ENCODE measurements at places on chromosomes 7 and 10.

- DNase-seq, result peak; percentile 72
These were observed 29.1 kb upstream of the NRBF2 start for GRCh38 chr10:63103971-63104409.

DNA sequence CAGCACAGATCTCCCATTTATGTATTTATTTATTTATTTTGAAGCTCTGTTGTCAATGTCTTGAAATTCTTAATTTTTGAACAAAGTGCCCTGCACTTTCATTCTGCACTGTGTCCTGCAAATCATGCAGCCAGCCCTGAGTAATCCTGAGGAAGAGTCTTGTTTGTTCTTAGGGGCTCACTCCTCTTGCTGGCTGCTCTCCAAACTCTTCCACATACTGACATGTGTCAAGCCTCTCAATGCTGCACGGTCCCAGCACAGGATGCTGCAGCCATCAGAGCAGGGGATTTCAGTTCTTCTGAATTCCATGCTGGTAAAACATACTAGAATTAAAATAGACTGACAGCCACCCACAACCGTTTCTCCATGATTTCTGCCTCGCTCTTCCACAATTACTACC, 207.2 kb downstream of the PARD3 start:
- DNase-seq, result no peak

- DNase-seq, result no peak
These were observed 41.8 kb downstream of the PFKP start for GRCh38 chr10:3109196-3109595.

DNA sequence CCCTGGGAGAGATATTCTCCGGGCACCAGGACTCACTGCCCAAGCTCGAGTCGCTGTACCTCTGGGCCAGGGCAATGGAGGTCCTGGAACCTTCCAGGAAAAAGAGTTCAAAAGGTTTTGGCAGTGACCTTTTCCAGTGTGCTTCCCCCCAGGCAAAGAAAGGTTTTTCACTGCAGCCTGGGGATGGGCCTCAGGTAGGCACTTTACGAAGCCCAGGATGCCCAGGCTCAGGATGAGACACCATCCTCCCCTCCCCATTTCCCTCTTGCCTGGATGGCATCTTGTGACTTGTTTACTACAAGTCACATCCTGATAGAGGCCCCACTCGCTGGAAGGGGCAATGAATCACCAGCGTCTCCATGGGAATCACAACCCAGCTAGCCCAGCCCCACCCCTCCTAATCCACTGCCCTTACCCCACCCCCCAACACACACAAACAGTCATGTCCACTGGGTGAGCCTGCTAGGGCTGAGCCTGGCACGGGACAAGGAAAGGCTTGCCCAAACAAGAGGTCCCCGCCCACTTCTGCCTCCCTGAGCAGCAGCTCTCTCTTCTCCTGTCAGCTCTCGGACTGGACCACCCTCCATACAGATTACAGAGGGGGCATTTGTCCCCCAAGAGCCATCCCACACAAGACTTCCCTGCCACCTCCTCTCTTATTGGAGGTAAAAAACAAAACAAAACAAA, 93.8 kb upstream of the SMNDC1 start:
- no peak for DNase-seq

DNA sequence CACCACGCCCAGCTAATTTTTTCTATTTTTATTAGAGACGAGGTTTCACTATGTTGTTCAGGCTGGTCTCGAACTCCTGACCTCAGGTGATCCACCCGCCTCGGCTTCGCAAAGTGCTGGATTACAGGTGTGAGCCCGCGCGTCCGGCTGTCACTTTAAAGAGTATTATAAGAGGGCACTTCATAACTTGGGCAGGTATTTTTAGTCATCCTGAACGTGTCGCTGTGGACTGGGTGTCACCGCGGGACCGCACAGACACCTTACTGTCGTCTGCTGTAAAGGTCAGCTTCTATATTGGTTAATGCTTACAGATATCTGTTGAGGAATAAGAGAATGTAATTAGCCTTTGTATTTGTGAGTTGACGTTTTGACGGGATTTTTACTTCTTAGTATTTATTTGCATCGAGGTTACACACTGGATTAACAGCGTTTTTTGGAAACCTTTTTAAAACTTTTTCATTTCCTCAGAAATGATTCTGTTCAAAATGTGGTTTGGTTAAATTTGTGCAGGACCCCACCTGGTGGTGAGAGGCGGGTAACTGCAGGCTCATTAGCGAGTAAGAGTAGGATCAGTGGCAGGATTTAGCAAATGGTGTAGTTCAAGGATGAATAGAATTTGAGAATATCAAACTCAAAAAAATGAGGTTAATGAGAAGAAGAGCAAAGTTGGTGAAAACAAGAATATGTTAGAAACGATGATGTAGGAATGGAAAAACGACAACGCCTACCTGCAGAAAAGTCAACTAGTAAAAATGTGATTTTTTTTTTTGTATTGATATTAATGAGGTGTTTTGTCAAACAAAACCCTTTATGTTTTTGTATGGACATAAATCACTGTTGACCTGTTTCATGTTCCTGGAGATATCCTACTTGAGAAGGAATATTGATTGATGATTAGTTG, 3.2 kb downstream of the DNAJB6 start:
- peak; percentile 77 for DNase-seq

DNA sequence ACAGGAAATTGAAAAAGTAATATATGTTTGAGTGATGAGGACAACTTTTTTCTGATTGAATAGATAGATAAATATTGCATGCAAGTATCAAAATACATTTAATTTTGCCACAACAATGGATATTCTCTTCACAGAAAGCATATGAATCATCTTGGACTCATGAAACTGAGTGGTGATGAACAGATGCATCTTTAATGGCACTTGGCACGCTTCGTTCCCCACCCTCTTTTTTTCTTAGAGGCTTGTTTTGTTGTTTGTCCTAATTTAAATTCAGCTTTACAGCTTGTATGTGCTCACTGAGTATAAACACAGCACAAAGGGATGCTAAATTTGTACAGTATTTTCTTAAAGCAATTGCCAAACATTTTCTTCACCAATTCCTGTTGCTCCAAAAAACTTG, 145.0 kb upstream of the YAE1 start:
- no peak for DNase-seq

DNA sequence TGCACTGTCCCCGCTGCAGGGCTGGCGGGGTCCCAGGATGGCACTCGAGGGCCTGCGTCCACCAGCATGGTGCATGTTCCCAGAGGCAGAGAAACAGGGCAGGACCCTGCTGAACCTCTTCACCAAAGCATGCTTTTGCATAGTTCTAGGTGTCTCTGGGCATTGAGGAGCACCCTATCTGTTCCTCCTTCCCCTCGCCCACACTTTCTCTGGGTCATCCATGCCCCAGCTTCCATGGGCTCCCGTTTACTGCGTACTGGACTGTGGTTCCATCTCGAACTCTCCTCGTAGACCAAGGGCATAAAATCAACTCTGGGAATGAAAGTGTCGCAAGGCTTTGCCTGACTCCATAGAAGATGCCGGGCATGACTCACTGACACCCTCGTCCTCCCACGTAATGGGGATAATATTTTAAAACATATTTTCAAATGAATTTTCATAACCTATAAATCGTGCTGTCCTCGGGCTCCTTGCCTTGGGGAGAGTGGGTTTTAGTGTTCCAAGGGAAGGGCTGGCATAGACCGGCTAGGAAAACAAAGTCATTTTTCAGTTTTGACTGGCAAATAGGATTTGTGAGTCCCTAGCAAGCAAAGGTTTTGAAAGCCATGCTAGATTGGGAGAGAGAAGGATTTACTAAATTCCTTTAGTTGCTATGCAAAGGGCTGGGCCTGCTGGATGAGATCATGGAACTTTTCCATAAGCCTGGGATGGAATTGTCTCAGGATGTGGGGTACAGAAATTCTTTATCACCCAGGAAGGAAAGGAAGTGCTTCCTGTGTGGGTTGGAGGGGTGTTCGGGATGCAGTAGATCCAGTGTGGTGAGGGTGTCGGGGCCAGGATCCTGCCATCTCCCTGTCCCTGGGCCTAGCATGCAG, 498.7 kb upstream of the MKI67 start:
- DNase-seq, result no peak

DNA sequence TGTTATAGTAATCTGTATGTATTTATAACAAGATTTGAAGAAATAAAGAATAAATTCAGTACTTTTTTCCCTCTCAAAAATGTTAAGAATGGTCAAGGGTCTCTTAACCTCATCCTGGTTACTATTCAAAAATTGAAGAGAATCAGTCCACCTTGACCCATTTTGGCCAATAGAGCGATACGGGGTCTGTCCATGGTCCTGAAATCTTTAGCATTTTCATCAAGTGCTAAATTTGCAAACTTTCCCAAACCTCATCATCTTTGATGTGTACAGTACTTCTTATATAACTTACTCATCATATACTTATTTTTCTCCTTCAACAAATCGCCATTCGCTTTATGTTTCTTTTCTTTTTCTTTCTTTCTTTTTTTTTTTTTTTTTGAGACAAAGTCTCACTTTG, 23.6 kb downstream of the TMEM178B start:
- DNase-seq, result no peak

- no peak for DNase-seq
These were observed 7.2 kb downstream of the INA start for GRCh38 chr10:103284170-103284569.

- no peak for DNase-seq
These were observed 1105.7 kb downstream of the REEP3 start for GRCh38 chr10:64626924-64627323.

DNA sequence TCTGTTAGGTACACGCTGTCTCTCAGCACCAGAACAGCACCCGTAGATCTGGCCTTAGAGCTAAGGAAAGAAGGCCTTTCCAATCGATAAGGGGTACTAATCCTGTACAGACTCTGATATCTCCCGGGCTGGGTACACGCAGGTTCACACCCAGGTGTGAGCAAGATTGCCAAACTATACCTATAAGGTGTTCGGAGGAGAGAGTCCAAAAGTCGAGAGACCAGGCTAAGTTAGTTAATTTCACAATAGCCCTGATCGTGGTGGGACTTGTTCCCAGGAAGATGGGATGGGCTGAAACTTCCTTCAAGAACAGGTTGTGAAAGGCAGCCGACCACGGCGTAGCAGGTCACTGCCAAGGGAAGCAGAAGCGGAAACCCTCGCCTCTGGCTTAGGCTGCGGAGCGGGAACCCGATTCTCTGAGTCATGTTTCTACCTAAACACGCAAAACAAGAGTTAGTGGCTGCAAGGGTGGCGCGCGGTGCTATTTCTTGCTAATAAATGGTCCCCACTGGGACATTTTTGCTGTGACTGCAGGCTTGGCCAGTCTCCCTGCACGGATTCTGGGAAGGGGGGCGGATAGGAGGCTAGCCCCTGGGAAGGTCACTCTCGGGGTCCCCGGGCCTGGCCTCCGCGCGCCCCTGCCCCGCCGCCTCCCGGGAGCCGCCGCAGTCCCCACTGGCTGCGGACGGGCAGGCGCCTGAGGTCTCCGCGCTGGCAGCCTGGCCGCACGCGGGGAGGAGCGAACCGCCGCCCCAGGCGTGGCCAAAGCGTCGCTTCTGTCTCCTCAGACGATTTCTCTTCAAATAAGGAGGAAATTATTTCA, 75.4 kb upstream of the PDSS1 start:
- peak; percentile 44 for DNase-seq

DNA sequence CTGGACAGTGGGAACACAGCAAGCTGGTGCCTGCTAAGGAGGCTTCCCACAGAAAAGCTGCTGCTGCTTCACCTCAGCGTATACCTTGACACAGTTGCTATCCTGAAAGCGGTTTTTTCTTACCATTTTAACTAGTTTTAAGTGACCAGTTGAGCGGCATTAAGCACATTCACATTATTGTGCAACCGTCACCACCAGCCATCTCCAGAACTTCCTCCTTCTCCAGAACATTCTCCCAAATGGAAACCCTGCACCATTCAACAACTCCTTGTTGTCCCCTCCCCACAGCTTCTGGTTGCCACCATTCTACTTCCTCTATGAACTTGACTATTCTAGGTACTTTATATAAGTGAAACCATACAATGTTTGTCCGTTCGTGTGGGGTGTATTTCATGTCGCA, 169.9 kb downstream of the SNX10 start:
- no peak for DNase-seq

Data from stimulated activated CD8-positive, alpha-beta memory T cell treated with anti-CD3 and anti-CD28 coated beads, Interleukin-4, amount 100 ng/mL, for 48 hours (primary cell).